BJ (cell line): ENCODE measurements at places on chromosomes 4 and X.

DNA sequence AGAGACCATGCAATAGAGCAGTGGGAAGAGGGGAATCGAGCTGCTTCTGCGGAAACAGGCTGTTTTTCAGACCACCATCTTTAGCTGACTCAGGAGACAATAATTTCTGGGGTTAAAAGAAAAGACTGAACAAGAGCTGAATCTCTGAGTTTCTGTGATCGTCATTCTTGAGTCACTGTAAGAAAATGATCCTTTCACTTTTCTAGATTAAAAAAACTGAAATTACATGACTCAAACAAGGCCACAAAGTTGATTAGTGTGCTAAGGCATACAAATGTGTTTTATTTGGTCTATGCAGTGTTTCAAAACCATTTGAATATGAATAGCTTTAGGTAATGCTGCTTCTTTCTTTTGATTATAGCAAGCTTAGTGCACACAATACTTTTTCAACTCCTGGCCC is 194.4 kb upstream of the RPL34 start:
- DNase-seq, result peak; percentile 37

DNA sequence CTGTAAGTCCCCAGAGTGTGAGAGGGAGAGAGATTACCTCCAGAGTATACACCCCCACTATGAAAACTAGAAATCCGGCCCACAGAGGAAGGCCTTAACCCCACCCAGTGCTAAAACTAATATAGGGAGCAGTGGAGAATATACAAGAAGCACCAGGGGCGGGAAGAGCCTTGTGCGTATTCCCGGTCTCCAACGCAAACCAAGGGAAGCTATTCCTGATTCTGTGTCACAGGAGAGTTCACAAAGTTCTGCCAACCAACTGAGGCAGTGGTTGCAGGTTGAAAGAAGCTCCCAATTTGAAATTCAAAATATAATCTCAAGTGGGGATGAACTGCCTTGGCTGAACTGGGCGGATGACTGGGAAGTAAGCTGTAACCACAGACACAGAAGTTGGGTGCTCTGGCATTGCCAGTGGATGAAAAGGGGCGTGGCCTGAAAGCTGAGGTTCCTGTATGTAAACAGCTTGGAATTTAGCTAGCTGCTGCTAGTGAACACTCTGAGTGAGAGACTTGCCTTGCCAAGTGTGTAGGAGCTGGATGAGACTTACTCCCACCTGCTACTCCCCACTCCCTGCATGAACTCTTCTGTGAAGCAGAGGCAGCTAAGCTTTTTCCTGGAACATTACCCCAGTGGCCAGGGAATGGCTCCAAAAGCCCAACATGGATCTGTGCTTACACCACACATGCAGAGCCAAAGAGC is 32.7 kb downstream of the ELF2 start:
- DNase-seq, result no peak

GRCh38 chr4:6674500-6675149 is 19.1 kb upstream of the S100P start:
- no peak for DNase-seq

DNA sequence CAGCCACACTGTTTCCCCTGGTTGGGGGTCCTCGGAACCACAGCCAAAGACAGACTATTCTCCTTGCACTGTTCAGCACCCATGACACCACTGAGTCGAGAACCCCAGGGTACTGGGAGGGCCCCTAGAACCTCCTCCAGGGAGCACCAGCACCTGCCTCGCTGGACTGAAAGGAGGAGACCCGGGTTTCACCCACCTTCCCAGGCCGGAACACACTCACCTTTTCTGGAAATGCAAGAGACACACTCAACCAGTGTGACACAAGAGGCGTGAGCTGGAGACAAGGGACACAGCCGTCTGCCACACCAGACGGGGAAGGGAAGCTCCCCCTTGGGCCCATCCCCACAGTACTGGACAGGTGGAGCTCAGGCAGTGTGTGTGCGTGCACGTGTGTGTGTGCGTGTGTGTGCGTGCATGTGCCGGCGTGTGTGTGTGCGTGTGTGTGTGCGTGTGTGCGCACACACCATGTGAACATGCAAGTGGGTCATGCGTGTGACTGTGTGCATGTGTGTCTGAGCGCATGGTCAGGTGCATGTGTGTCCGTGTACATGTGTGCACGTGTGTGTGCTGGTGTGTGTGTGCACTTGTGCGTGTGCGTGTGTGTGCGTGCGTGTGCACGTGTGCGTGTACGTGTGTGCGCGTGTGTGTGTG is 128.8 kb upstream of the NKX1-1 start:
- DNase-seq, result no peak

DNA sequence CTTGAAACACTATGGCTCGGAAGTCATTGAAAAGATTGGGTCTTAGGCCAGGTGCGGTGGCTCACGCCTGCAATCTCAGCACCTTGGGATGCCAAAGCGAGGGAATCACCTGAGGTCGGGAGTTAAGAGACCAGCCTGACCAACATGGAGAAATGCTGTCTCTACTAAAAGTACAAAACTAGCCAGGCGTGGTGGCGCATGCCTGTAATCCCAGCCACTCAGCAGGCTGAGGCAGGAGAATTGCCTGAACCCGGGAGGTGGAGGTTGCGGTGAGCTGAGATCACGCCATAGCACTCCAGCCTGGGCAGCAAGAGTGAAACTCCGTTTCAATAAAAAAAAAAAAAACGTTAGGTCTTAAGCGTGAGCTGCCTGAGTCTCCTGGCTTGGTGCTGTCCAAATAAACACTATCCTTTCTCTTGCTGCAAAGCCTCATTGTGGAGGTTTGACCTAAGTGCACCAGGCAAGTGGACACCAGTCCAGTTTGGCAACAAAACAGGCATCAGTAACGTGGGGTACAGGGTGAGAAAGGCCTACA is 185.9 kb downstream of the DHRSX start:
- no peak for DNase-seq

DNA sequence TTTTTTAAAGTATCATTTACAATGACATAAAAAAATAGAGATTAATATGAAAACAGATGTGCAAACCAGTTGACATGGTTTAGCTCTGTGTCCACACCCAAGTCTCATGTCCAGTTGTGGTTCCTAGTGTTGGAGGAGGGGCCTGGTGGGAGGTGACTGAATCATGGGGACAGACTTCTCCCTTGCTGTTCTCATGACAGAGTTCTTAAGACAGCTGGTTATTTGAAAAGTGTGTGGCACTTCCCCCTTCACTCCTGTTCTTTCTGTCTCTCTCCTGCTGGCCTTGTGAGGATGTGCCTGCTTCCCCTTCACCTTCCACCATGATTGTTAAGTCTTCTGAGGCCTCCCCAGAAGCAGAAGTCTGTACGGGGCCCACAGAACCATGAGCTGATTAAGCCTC is 23.8 kb downstream of the CNOT6L start:
- DNase-seq, result no peak

- DNase-seq, result peak; percentile 37
Observed at GRCh38 chrX:8984231-8984630, 49.7 kb downstream of the FAM9B start.

DNA sequence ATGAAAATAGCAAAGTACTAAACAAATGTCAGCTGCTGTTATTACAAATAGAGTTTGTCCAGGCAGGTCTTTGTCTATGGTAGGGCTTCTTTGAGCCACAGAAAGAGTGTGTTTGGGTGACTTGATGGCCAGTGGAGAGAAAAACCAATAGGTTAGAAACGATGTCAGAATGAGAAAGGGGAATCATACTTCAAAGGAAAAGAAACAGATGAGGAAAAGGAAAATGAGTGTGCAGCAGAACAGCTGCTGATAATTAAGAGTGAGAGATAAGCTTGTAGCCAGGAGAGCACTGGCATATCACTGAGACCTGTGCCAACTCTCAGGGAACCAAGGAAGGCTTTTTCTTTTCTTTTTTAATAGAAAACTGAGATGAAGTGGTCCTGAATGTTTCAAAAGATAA is 257.2 kb downstream of the ARHGAP24 start:
- no peak for DNase-seq

- no peak for DNase-seq
Observed at GRCh38 chrX:38985375-38985774, 184.1 kb downstream of the MID1IP1 start.

DNA sequence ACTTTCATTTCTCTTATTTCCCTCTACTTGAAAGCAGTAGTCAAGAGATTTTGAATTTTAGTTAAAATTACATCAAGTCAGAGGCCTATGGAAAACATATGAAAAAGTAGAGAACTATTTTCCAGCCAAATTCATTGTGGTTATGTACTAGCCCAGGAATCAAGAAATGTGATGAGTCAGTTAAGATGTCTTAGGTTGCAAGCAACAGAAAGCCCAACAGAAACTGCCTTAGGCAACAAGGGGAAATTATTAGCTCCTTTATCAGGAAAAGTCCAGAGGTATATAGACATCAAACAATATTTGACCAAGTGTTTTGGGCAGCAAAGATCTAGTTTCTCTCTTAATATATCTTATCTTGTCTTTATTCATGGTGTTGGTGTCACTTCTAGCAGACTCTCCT is 37.8 kb upstream of the FRMD7 start:
- no peak for DNase-seq

DNA sequence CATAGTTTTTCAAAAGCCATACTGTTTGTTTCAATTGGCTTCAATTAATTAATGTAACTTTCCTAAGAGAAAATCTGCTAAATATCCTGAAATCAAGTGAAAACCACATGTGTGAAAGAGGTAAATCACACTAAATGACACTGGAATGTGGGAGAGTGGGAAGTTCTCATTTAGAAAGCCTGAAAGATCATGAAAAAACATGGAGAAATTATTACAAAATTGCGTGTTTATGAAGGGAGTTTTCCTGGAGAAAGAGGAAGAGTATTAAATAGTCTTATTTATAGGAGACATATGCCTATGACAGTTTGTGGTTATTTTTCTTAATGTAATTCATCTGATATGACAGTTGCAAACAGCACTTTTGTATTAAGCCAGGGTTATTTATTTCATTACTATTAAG is 183.7 kb downstream of the DKK2 start:
- DNase-seq, result no peak

GRCh38 chr4:76072760-76073159 is 1.7 kb upstream of the ART3 start:
- no peak for DNase-seq

DNA sequence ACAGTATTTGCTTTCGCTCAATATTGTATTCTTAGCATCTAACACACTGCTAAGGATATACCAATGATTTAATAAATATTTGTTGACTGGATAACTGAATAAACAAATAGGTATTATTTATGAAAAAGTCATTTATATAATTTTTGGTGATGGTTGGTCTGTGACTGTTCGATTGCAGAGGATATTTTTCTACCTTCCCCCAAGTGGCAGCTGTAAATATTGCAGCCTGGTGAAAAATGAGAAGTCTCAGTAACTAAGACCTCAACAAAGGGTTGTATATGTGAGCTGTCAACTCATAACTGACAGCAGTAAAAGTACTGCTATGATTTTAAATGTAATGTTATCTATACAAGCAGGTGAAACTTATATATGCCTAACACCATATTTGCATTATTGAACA is 36.0 kb downstream of the HTR2C start:
- no peak for DNase-seq

- DNase-seq, result no peak
Observed at GRCh38 chrX:47633689-47634590, 4.2 kb upstream of the CFP start.

DNA sequence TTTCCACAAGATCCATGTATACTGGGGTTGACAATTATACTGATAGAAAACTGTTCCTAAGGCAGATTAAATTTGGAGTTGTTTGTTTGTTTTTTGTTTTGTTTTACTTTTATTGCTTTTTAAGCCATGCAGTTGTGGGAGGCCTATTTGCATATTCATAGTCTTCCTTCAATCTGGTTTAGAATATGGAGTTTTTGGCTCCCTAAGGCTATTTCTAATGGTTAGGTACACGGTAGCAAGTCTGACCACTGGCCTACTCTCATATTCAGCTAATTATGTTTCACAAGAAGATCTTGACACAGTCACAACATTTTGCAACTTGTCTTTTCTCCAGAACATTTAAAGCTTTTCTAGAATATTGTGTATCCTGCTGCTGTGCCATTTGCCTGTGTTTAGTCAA is 725.5 kb downstream of the PCDH18 start:
- no peak for DNase-seq

DNA sequence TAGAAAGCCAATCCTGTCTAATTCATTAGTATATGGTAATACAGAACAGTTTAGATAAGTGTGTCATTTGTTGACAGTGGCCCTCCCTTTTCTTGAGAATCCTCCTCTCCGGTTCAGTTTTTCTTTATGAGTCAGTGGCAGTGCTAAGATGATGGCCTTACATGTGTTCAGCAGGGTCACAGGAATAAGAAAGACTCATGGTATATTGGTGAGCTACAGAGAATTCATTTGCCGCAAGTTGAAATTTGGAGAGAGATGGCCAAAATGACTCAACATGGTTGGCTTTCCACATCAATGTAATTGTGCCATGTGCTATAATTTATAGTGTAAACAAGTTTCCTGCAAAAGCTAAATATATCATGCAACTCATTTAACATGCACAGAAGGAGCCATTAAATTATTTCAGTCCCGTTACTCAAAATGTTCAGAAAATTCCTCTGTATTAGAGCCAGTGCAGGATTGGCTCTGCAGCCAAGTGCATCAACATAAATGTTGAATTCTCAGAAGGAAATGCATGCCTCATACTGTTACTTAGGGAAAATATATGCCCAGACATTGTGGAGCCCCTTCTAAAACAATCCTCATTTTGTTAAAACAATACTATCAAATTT is 374.3 kb downstream of the AFF2 start:
- DNase-seq, result no peak

GRCh38 chr4:176579226-176579625 is 213.5 kb downstream of the VEGFC start:
- no peak for DNase-seq

GRCh38 chr4:100095729-100096595 is 94.3 kb downstream of the DDIT4L start:
- DNase-seq, result no peak

DNA sequence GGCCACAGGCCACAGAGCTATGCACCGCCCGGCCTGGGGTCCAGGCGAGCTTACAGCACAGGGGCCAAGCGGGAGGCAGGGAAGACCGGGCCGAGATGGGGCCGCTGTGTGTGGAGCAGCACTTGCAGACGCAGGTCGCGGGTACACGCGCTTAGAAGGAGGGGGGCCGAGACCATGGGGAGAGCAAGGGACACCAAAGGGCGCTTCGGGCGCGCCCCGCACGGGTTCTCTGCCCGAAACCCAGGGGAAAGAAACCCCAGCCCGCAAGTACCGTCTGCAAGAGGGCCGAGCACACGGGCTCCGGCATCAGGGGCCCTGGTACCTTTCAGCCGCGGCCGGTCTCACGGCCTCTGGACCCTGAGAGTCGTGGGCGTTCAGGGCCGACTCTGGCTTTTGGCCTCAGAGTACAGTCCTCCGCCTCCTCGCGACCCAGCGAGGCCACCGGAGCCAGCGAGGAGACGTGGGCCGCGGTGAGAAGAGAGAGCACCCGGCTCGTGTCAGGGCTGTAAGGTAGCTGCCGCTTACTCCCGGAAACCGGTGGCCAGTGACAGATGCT is 342 bp downstream of the EOLA2 start:
- DNase-seq, result no peak

- DNase-seq, result peak; percentile 32
Observed at GRCh38 chrX:103565752-103566151, 19.6 kb upstream of the TCEAL4 start.

- DNase-seq, result no peak
Observed at GRCh38 chrX:130282151-130282550, 13.5 kb upstream of the ZNF280C start.
